Astrocyte (in vitro differentiated cells and primary cell): ENCODE measurements at places on chromosomes 5 and 9. TPM values are rescaled to one million over a fixed set of nuclear protein-coding genes. Genes with fewer than 3 reads are reported as not detected.
A peak's percentile ranks its signal among the peaks of the same experiment; 100 is the strongest.

NDUFAF2 gene
- 43.9 and 46.0 TPM in 2 replicates for total RNA-seq

GRCh38 chr5:162410365-162410764 lies 342.8 kb downstream of the GABRG2 start:
- H3K4me1 ChIP-seq, result no peaks in the 10 kb centered on the region
- no peak overlapping the region for H3K27ac ChIP-seq
- H3K4me3 ChIP-seq, result no peak overlapping the region
- H3K27me3 ChIP-seq, result no peaks in the 10 kb centered on the region
- H3K36me3 ChIP-seq, result no peaks in the 10 kb centered on the region

DNA sequence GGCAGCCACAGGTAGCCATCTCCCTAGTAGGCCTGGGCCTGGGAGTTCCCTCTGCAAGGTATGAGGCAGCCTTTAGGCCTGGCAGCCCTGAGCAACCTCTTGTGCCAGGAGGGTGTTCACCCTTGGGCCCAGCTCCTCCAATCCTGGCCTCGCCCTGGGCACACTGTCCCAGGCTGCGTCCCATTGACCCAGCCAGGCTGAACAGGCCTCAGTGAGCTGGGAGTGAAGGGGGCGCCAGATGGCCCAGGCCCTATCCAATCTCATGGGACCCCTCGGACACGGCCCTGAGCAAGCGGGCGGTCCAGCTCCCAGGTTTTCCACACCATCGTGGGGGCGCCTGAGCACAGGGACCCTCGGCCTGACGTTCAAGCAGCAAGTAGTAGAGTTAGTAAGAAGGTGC lies 14.5 kb downstream of the SH3GLB2 start:
- H3K27me3 ChIP-seq, result no peaks in the 10 kb centered on the region
- H3K36me3 ChIP-seq, result no peaks in the 10 kb centered on the region
- no peak overlapping the region for H3K27ac ChIP-seq
- H3K4me3 ChIP-seq, result no peak overlapping the region

DNA sequence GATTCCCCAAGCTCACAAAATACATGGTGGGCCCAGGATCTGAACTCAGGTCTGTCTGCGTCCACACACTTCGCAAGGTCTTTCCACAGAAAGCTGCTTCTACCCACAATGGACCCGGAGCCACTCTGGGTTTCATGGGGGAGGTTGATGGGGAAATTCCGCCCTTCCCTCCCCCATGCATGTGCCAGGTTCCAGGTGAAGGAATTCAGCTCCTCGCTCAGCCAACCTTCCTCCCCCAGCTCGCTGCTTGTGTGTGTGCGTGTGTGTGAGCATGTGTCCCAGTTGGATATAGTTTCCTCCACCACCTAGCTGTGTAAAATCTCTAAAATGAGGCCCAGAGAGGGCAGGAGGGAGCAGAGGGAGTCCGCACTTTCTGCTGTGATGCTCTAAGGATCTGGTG lies 1.0 kb downstream of the PTGS1 start:
- H3K36me3 ChIP-seq, result no peaks in the 10 kb centered on the region
- H3K27ac ChIP-seq, result no peak overlapping the region
- no peak overlapping the region for H3K4me3 ChIP-seq

NEUROG1 gene
- total RNA-seq, result not detected in 2 replicates

GRCh38 chr9:126439402-126439765 lies 112.8 kb downstream of the MVB12B start:
- peak; percentile 83 for DNase-seq
- H3K27me3 ChIP-seq, result no peaks in the 10 kb centered on the region
- peaks cover 29% of the 10 kb centered on the region for H3K4me1 ChIP-seq
- H3K36me3 ChIP-seq, result no peaks in the 10 kb centered on the region

DNA sequence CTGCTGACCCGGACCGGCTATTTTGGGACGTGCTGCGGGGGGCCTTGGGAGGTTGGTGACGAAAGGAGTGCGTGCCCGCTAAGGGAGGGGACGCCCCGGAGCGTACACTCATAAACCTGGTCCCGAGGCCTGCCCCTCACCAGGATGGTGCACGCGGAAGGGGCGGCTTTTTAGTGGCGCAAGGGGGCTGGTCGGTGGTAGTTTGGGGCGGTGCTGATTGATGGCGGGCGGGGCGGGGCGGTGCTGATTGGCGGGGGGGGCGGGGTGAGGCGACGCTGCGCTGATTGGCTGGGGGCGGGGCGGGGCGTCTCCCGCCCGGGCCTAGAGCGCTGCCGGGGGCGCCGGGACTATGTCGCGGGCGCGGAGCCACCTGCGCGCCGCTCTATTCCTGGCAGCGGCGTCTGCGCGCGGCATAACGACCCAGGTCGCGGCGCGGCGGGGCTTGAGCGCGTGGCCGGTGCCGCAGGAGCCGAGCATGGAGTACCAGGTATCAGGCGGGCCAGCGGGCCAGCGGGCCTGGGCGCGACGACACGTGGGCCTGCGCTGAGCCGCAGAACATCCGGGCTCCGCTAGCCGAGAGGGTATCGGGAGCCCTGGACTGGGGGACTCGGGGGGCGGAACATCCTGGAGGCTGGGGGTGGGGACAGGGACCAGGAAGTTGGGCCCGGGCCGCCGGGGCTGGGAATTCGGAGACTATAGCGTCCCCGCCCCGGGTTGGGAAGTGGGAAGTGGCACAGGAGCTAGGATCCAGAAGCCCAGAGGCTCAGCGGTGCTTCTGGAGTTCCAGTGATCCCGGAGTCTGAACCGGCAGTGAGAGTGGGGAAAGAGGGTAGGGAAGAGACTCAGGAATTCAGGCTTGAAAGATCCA lies at the start of gene FPGS:
TSS of gene FPGS (plus strand) at position 307 of the 868 bp plus-strand sequence. CDS start at position 350, 43 bp downstream.
- peaks cover 19% of the 10 kb centered on the region for H3K4me1 ChIP-seq
- peak; percentile 76 for DNase-seq
- H3K36me3 ChIP-seq, result no peaks in the 10 kb centered on the region
- H3K27me3 ChIP-seq, result no peaks in the 10 kb centered on the region

DNA sequence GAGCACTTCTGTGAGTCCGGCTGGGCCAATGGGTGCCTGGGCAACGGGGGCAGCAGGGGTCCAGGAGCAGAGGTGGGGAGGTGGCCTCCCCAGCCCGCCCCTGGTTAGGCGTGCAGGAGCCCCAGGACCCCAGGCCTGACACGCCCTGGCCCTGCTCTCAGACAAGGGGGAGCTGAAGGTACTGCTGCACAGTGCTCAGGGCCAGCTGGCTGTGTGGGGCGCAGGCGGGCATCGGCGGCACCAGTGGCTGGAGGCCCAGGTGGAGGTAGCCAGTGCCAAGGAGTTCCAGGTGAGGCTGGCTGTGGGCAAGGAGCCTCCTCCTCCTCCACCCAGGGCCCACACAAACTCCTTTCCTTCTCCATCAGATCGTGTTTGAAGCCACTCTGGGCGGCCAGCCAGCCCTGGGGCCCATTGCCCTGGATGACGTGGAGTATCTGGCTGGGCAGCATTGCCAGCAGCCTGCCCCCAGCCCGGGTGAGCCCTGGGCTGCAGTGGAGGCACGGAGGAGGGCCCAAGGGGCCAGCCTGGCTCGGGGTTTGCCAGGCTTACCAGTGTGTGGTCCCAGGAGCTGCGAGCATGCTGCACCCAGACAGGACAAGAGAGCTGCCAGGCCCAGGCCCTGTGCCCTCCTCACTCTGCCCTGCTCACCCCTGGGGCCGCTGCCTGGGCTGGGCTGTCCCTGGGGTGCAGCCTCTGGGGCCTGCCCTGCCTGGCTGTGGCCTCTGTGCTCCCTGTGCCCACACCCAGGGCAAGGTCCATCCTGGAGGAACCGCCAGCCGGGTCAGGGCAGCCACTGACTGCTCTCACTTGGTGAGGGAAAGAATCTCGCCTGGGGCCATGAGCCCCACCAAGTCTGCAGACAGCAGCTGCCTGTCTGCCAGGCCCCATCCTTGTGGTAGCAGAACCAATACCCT lies 7.0 kb downstream of the MAMDC4 start:
- H3K27me3 ChIP-seq, result no peaks in the 10 kb centered on the region
- H3K4me1 ChIP-seq, result peaks cover 6% of the 10 kb centered on the region
- DNase-seq, result no peak
- peaks cover 4% of the 10 kb centered on the region for H3K36me3 ChIP-seq
- H3K4me3 ChIP-seq, result no peak overlapping the region

- peak overlapping the region; percentile 56 for H3K27ac ChIP-seq
- H3K27me3 ChIP-seq, result no peaks in the 10 kb centered on the region
- H3K36me3 ChIP-seq, result no peaks in the 10 kb centered on the region
These were observed 152.1 kb downstream of the GNA14 start for GRCh38 chr9:77495834-77496671.

GABRA1 gene
- total RNA-seq, result 0.32 and 0.41 TPM in 2 replicates

DNA sequence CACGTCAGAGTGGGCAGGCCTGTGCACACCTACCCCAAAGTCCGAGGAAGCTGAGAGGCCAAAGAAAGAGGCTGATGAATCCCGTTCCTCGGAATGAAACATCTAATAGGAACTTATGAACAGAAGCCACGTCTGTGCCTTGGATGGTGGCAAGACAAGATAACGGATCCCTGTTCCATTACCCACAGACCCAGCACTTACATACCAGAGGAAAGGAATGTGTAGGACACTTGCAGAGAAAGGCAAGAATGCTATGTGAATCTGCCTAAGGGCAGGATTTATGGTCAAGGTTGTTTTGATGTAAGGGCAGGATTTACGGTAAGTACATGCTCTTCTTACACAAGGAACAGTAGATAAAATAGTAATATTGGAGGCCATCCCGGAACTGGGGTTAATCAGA lies 93.2 kb downstream of the WDR41 start:
- no peaks in the 10 kb centered on the region for H3K36me3 ChIP-seq
- H3K27me3 ChIP-seq, result no peaks in the 10 kb centered on the region
- H3K4me3 ChIP-seq, result no peak overlapping the region
- no peaks in the 10 kb centered on the region for H3K4me1 ChIP-seq
- no peak for DNase-seq

RGS14 gene
- total RNA-seq, result 7.8 and 11.3 TPM in 2 replicates

GRCh38 chr9:123232332-123232731 lies 36.1 kb downstream of the STRBP start:
- no peak overlapping the region for H3K4me3 ChIP-seq
- H3K27ac ChIP-seq, result no peak overlapping the region
- no peaks in the 10 kb centered on the region for H3K4me1 ChIP-seq
- no peaks in the 10 kb centered on the region for H3K36me3 ChIP-seq
- H3K27me3 ChIP-seq, result no peaks in the 10 kb centered on the region
- DNase-seq, result no peak

- no peaks in the 10 kb centered on the region for H3K36me3 ChIP-seq
- no peaks in the 10 kb centered on the region for H3K27me3 ChIP-seq
- H3K4me1 ChIP-seq, result peaks cover 19% of the 10 kb centered on the region
- no peak overlapping the region for H3K27ac ChIP-seq
- H3K4me3 ChIP-seq, result no peak overlapping the region
These were observed 85.2 kb downstream of the OXCT1 start for GRCh38 chr5:41785061-41785460.

DNA sequence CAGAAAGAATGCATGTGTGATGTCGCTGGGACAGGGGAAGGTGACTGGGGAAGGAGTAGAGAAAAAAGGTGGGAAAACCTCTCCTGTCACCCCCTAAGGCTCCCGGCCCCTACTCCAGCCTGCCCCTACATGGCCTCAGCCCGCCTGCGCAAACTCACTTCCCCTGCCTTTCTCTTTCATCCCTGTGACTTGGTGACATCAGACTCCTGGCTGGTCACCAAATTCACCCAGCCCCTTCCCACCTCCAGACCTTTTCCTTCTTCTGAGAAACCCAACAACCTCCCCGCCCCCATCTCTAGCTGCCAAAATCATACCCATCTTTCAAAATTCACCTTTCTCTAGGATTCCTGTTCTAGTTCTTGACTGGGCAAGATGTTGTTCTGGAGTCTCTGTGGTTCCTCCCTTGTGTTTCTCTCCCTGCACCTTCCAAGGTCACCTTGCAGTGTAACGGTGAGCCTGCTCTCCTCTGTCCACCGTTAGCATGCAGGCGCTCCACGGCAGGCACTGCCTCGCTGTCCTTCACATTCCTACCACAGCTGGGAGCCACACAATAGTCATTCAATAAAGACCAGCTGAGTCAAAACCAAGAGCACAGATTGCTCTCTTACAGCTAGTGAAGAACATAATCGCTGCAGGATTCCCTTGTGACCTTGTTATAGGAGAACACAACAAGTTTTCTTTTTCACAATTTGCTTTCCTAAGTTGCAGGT lies 134.5 kb downstream of the FANCC start:
- no peak for DNase-seq
- no peak overlapping the region for H3K4me3 ChIP-seq
- H3K36me3 ChIP-seq, result no peaks in the 10 kb centered on the region
- H3K4me1 ChIP-seq, result peaks cover under 1% of the 10 kb centered on the region
- no peaks in the 10 kb centered on the region for H3K27me3 ChIP-seq

DNA sequence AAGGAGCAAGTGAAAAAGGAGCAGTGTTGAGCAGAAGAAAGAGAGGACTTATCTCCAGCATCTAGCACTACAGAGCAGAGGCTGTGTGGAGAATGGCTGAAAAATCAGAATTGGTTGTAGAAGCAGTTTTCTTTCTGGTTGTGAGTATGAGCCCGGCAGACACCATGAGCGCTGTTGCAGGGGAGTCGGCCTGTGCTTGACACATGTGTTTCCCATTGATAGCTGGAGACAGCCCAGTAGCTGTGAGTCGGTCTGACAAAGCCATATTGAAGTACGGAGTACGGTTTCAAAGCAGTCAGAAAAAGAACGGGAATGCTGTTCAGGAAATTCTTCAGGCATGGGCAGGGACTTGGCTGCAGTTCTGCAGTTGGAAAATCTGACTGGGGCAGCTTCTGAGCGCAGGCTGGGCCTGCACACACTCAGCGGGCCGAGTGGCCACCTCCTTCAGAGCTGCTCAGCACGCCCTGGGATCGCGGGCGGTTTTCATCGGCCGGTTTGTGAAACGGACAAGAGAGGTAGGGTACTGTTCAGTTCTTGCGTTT lies at the start of gene SGCD:
TSS of gene SGCD (plus strand) at position 447 of the 542 bp plus-strand sequence.
- peaks cover 4% of the 10 kb centered on the region for H3K4me1 ChIP-seq
- no peaks in the 10 kb centered on the region for H3K36me3 ChIP-seq
- DNase-seq, result peak; percentile 86
- peak within 1 kb of the TSS; percentile 67 for H3K4me3 ChIP-seq
- no peaks in the 10 kb centered on the region for H3K27me3 ChIP-seq

DNA sequence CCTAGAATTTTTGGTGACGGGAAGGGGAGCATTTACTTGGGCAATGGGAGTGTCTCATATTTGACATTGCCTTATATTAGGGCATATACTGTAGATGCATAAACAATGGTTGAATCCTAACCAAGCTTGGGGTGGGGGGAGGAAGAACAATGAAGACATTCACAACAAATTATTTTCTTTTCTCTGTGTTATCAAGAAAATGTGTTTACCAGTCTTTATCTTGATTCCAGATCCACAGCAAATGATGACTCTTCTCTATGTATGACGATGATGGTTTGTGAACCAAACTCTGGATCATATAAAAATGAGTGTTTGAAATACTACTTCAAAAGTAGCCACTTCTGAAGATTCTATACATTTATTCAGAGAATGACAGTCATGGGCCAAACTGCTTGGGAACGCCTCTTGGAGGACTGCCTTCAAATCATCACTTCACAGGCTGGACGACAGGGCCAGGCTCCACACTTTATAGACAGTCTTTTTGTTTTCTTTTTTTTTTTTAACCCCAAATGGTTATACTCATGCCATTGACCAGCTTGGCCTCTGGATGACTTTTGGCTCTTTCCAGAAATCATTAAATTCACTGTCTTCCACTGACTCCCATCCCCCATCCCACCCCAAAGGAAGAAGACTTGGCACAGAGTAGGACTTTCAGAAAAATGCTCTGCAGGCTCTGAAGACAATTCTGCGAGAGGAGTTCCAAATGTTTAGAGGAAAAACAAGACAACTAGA lies 123.8 kb upstream of the LIFR start:
- H3K4me3 ChIP-seq, result no peak overlapping the region
- H3K27ac ChIP-seq, result no peak overlapping the region
- DNase-seq, result no peak
- no peaks in the 10 kb centered on the region for H3K27me3 ChIP-seq

HTR4 gene
- not detected in 2 replicates for total RNA-seq
